ENCODE measurements at places on chromosomes 5 and 9.

- no peak for DNase-seq
These were observed 1945.9 kb upstream of the NUDT12 start for GRCh38 chr5:105508519-105508918.

DNA sequence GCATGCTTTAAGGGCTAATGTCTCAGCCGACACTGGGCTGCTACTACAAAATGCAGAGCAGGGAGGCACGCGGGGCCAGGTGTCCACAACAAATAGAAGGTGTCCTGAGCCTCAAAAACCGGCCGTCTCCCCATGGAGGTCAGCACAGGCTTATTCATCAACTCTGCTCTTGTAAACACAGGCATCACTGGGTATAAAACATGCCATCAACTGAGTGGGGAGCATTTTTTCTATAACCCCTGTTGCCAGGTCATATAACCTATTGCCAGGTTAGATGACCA is 271.6 kb downstream of the AUH start:
- DNase-seq, result no peak

DNA sequence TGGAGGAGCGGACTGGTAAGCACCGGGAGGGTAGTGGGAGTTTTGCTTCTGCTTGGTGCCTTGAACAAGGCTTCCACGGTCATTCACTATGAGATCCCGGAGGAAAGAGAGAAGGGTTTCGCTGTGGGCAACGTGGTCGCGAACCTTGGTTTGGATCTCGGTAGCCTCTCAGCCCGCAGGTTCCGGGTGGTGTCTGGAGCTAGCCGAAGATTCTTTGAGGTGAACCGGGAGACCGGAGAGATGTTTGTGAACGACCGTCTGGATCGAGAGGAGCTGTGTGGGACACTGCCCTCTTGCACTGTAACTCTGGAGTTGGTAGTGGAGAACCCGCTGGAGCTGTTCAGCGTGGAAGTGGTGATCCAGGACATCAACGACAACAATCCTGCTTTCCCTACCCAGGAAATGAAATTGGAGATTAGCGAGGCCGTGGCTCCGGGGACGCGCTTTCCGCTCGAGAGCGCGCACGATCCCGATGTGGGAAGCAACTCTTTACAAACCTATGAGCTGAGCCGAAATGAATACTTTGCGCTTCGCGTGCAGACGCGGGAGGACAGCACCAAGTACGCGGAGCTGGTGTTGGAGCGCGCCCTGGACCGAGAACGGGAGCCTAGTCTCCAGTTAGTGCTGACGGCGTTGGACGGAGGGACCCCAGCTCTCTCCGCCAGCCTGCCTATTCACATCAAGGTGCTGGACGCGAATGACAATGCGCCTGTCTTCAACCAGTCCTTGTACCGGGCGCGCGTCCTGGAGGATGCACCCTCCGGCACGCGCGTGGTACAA is 556 bp downstream of the PCDHGC3 start:
- no peak for DNase-seq

DNA sequence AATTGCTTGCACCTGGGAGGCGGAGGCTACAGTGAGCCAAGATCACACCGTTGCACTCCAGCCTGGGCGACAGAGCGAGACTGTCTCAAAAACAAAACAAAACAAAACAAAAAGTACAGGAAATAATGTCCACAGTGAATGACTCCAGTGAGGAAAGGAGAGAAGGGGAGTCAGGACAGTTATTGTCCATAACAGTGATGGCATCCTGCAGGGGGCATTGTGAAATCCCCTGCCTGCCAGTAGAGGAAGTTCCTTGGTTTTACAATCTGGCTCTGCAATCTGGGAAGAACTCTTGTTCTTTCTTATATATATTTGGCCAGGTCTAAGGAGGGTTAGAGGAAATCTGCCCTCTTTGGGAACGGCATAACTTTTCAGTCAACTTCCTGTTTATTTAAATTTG is 8.2 kb downstream of the SH3GL2 start:
- DNase-seq, result no peak

- DNase-seq, result no peak
These were observed 79.6 kb downstream of the CYFIP2 start for GRCh38 chr5:157345485-157345884.

- DNase-seq, result no peak
These were observed 23.2 kb downstream of the DNM1 start for GRCh38 chr9:128226412-128226801.

DNA sequence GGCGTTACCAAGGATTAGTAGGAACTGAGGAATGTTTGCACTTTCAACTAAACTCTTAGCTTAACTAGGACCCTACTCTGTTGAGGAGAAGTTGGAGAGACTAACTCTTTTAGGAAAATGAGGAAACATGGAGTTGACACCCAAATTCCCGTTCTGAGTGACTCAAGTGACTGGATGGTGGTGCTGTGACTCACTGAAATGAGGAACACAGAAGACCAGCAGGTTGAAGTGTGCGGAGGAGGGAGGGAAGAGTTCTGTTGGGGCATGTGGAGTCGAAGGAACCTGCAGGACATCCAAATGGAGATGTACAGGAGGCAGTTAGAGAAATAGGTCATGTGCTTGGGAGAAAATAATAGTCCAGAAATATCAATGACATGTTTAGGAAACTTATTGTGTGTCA is 8.2 kb downstream of the HEXB start:
- no peak for DNase-seq

DNA sequence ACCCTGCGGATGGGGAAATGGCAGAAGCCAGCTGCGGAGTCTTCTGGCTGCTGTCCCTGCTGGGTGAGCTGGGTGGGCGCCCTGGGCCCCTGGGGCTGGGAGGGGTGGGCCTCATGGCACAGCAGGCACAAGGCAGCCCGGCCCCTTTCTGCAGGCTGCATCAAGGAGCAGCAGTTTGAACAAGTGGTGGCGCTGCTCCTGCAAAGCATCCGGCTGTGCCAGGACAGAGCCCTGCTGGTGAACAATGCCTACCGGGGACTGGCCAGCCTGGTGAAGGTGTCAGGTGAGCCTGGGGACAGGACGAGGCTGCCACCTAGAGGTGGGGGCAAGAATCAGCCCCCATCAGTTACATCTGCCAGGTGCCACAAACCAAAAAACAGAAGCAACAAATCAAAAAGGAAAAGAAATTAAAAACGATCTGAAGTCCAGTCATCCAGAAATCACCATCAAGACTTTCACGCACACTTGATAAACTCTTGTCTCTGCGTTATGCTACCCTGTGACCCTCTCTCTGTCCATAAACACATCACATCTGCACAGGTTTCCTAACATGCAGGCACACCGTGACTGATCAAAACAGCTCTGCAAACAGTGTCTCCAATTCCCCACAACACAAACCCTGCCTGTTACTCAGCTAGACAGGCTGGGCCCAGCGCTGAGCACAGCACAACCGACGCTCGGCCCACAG is 13.9 kb downstream of the REXO4 start:
- DNase-seq, result peak; percentile 77

DNA sequence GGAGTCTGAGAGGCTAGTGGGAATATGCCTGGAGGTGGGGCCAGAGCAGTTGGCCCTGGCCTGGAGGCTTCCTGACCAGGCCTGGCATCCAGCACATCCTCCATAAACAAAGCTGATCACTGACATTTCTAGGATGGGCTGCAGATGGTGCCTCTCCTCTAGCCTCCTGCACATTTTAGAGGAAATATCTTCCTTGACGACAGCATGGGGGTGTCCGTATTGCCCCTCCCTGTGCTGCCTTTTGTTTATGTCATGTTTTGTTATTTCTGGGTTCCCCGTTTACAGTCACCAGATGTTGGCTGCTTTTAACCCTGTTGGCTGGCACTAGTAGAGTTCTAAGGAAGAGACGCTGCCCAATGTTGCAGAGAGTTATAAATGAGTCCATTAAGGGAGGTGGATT is 148.5 kb downstream of the PHF2 start:
- DNase-seq, result no peak

DNA sequence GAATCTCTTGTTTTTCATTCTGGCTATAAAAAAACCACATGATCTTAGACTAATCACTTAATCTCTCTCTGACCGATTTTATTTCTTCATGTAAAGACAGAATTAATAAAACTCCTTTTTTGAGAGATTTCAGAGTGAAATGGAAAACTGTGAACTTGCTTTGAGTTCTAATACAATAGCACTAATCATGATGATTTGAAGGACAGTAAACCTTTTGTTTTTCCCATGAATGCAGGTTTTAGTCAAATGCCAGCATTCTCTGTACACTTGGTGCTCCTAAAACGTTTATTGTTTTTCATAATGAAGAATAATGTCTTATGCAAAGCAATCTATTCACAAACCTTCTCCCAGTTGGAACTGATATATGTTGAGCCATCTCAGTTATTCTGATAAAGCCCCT is 86.8 kb downstream of the SLC24A2 start:
- DNase-seq, result peak; percentile 19

GRCh38 chr9:2723376-2724065 is 6.2 kb downstream of the KCNV2 start:
- peak; percentile 99 for DNase-seq

DNA sequence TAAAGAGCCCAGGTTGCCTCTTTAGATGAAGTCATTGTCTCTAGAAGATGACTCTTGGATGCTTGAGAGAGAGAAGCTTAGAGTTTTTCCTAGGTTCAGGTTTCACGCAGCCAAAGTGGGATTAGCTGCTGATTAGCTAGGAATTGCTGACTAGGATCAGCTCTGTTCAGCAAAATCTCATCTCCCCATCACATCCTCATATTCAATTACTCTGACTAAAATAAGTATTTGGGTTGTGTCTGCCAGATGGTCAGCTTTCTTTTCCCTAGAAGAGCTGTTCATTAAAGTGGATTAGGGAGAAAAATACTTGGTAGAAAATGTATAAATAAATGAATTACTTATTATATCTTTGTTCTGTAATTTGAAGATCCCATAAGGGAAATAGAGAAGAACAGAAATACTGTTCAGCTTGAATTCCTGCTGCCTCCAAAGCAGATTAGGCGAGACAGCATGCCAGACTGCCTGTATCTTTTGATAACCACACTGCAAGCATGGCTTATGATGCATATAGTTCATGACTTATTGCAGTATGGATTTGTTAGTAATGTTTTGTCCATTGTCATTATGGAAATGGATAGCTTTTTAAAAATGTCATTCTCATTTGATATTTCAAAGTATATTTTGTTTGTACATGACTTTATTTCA is 184.8 kb upstream of the CD180 start:
- DNase-seq, result no peak

GRCh38 chr5:93385655-93386054 is 195.4 kb downstream of the NR2F1-AS1 start:
- DNase-seq, result no peak

- DNase-seq, result peak; percentile 78
These were observed at the start of gene GALT for GRCh38 chr9:34646211-34647083. Gene GALT (plus strand): TSS chr9:34646675. CDS start chr9:34646705, 30 bp downstream.

DNA sequence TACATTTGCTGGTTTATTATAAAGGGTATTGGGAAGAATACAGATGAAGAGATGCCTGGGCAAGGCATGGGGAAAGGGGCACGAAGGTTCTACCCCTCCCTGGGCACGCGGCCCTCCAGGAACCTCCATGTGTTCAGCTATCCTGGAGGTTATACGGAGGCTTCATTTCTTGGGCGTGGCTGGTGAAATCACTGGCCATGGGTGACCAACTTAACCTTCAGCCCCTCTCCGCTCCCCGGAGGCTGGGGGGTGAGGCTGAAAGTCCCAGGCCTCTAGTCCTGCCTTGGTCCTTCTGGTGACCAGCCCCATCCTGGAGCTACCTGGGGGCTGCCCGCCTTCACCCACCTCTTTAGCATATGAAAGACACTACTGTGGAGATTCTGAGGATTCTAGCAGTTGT is 17.0 kb upstream of the RNF130 start:
- no peak for DNase-seq

GRCh38 chr5:137022725-137023124 is 476.4 kb downstream of the SPOCK1 start:
- DNase-seq, result no peak

Data from SK-MEL-5 (cell line).